Hypothalamus (tissue), 51 donors: ENCODE measurements at places on chromosomes 2 and 18.

GRCh38 chr18:69730664-69731063 is 217.0 kb downstream of the CD226 start:
- DNase-seq = no peak

GRCh38 chr18:49510393-49511115 is 23.5 kb upstream of the C18orf32 start:
- DNase-seq = peak; percentile 10

GRCh38 chr2:240832205-240832727 is 12.2 kb upstream of the KIF1A start:
- DNase-seq = peak; percentile 44

- no peak for DNase-seq
These were observed 16.8 kb downstream of the FN1 start for GRCh38 chr2:215419113-215419512.

DNA sequence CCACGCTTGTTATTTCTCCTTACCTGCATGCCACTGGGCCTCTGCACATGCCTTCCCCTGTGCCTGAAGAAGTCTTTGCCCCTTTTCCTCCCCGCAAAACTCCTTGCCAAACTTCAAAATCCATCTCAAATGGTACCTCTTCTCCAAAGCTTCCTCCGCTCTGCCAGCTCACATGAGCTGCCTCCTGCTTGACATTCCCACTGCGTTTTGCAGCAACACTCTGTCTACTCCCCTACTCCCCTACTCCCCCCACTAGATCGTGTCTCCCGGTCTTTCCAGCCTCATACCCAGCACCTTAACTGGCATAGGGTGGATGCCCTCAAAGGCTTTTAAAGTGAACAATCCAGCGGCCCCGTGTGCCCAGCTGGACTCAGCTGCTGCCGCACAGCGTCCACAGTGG is 65.8 kb downstream of the TNS1 start:
- DNase-seq = no peak

DNA sequence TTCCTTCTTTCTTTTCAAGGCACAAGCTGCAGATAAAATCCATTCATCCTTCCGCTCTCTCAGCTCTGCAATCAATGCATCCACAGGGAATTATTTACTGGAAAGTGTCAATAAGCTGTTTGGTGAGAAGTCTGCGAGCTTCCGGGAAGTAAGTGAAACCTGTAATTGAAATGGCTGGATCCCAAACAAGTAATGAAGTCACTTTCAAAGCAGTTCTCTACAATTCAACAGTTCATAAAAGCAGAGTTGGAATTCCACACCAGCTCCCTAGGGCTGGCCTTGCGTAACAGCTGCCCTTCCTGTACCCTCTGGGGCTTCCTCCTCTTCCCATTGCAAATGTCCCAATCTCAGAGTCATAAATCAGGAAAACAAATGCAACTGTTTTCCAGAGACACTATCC is 9.6 kb downstream of the SERPINB2 start:
- no peak for DNase-seq

GRCh38 chr2:69149631-69150215 is 136.7 kb downstream of the ANTXR1 start:
- no peak for DNase-seq

DNA sequence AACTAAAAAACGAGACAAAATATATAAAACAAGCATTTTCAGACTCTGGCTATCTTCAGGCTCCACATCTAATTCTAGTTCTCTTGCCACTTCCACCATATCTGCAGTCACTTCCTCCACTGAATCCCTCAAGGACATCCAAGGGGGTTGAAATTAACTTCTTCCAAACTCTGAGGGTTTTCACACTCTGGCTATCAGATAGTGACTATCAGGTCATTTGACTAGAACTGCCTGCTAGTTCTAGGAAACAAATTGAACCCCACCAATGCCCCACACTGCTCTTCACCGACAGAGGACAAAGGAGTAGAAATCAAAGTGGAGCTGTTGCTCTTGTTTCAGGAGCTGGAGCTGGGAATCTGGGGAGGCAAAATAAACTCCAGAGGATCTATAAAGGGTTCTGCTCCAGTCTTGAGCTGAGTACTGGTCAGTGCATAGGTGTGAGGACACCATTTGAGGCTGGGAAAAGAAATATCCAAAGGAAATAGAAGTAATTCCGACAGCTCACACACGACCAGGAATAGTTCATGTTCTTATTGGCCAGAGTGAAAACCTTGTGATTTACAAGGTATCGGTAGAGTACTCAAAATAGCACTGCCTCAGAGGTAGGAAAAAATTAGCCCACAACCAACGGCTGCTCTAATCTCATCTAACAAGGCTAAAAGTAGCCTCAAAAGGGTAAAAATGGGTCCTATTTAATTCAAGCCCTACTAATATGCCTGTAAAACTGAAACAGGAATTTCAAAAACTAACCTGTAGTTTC is 71.3 kb downstream of the SMC6 start:
- DNase-seq = no peak

- no peak for DNase-seq
These were observed 82.8 kb downstream of the NCK2 start for GRCh38 chr2:105827351-105828096.

GRCh38 chr18:6621437-6621836 is 108.1 kb upstream of the ARHGAP28 start:
- DNase-seq = no peak

DNA sequence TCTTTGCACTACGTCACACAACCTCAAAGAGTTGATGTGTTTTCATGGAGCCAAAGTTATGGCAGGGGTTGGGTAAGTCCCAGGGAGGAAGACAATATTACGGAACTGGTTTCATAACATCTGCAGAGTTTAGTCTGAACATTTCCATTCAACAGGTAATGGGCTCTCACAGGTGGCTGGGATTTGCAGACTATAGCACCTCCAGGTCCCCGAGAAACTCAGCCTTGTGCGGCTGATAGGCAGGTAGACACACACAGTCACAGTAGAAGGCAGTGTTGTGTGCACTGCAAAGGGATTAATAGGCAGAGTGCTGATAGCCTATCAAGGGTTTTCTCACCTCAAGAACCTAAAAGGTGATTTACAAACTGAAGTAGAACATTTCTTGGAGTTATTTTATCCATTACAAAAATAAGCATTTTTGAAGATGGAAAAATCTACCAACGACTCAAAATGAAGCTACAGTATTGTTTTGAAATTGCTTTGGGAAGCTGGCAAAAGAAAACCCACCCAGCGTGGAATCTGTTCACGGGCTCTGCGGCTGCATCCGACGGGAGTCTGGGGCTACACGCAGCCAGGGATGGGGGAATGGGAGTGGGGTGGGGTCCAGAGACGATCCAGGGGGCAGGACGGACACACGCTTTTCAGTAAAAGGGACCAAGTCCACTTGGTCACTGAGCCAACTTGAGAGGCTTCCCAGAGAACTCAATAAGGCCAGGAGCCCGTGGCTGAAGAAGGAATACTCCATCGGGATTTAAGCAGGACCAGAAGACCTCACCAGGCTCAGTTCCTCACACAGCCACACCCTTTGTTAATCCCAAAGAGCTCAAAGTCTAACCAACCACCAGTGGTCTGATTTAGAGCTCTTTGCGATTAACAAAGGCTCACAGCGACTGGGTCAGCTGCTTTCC is 82.9 kb downstream of the CHRNA1 start:
- DNase-seq = no peak

DNA sequence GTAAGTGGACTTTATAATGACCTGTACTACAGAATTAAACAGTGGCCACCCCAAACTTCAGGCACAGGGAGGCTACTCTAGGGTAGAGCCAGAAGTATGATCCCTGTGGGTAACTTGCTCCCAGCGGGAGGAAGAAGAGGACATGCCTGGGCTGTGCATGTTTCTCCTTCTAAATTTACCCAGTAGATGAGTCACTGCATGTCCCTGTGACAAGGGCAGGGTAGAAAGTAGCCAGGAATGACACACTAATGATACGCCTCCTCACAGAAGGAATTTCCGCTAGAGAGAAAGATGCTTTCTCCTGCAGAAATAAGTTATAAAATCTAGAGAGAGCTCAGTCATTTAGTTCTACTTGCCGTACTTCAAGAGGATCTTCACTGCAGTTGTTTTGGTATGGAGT is 7.5 kb downstream of the ACYP2 start:
- DNase-seq = no peak

GRCh38 chr2:54439582-54439981 is 16.5 kb upstream of the SPTBN1 start:
- DNase-seq = no peak

GRCh38 chr2:160646684-160647444 is 153.3 kb upstream of the RBMS1 start:
- DNase-seq = no peak

DNA sequence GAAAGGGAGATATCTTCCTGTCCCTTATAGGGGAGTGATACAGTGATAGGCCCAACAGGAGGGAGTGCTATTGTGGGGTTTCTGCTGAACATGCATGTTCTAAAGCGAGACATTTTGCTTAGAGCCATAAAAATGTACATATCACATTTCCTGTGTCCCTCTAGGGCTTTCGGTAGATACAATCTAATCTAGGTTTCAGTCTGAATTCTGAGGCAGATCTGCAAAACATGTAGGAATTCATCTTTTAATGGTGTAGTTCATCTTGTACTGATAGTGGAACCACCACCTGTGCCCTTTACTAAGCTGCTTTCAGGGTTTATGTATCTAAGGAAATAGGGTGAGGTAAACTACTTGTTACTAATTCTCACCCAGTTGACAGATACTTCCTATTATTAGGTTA is 73.8 kb downstream of the SPTBN1 start:
- DNase-seq = no peak

GRCh38 chr2:105439141-105439540 is 40.3 kb upstream of the FHL2 start:
- no peak for DNase-seq

DNA sequence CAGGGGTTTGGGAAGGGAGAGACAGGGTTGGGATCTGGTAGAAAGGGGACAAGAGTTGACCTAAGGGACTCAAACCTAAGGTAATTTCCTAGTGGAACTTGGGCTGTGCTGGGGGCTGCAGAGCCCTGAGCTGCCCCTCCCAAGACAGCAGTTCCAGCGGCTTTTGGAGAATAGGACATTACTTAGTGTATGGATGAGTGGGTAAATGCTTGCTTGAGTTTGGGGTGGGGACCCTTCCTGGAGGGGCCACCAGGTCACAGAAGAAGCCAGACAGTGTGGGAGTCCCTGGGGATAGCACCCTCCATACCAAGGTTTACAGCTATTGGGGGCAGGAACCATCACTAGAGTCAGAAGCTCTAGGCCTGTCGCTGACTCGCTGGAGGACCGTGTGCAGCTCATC is 111.5 kb downstream of the CAPN13 start:
- DNase-seq = no peak

GRCh38 chr2:128195435-128195984 is 104.5 kb downstream of the UGGT1 start:
- no peak for DNase-seq

DNA sequence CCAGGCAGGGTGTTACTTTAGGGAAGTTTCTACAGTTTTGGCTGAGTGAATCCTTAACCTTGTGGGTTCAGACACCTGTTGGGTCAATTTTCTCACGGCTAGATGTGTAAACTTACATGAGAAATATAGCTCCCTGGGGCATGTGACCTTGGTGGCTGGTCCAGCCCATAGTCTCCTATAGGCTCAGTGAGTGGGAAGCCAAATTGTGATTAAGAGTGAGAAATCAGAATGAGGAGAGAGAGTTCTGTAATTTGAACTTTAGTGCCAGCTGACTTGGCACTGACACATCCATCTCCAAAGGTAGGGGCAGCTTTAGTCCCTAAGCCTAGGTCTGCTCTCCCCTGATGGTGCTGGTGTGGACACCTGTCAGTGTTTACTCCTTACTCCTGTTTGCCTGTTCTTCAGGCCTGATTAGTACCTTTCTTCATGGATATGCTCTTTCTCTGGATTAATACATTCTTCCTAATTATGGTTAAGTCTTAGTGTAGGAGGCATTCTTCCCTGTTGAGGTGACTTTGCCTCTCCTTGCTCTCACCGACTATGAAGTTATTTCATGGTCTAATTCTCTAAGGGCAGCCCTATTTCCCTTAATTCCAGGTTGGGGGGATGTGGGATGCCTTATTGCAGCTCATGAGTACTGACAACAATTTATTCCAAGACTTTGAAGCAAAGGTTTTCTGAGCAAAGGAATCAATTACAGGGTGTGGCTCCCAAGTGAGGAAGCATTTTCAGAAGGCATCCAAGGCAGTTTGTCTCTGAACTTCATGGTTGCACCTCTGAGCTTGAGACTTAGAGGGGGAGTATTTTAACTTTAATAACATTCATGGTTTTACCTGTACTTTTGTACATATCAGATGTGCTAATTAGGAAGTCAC is 177.3 kb downstream of the DYSF start:
- DNase-seq = no peak

- DNase-seq = no peak
These were observed 93.1 kb downstream of the SPATS2L start for GRCh38 chr2:200399636-200400035.

GRCh38 chr2:71706836-71707235 is 253.5 kb downstream of the DYSF start:
- DNase-seq = no peak

- DNase-seq = no peak
These were observed 422 bp downstream of the OBSL1 start for GRCh38 chr2:219570924-219571310.
